Type B pancreatic cell (in vitro differentiated cells): ENCODE measurements at places on chromosomes 13 and 19. TPM values are rescaled to one million over a fixed set of nuclear protein-coding genes. Genes with fewer than 3 reads are reported as not detected.
A peak's percentile ranks its signal among the peaks of the same experiment; 100 is the strongest.

The GPX4 gene
- 174 and 204 TPM in 2 replicates for total RNA-seq

The CEACAM7 gene
- 4.4 and 8.0 TPM in 2 replicates for total RNA-seq

The IFNL1 gene
- not detected in 2 replicates for total RNA-seq

The RINL gene
- 1.7 and 3.4 TPM in 2 replicates for total RNA-seq

DNA sequence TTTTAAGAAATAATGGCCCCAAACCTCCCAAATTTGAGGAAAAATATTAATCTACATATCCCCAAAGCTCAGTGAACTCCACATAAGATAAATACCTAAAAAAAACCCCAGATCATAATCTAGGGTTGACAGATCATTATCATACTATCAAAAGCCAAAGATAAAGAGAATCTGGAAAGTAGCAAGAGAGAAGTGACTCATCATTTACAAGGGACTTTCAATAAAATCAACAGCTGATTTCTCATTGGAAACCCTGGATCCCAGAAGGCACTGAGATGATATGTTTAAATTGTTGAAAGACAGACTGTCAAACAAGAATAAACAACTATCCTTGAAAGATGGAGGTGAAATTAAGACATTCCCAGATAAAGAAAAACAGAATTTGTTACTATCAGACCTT, 199.3 kb downstream of the KCNRG start:
- H3K27ac ChIP-seq, result no peak overlapping the region
- H3K4me3 ChIP-seq, result no peak overlapping the region
- peaks cover 2% of the 10 kb centered on the region for H3K4me1 ChIP-seq
- H3K27me3 ChIP-seq, result no peaks in the 10 kb centered on the region
- H3K36me3 ChIP-seq, result no peaks in the 10 kb centered on the region

DNA sequence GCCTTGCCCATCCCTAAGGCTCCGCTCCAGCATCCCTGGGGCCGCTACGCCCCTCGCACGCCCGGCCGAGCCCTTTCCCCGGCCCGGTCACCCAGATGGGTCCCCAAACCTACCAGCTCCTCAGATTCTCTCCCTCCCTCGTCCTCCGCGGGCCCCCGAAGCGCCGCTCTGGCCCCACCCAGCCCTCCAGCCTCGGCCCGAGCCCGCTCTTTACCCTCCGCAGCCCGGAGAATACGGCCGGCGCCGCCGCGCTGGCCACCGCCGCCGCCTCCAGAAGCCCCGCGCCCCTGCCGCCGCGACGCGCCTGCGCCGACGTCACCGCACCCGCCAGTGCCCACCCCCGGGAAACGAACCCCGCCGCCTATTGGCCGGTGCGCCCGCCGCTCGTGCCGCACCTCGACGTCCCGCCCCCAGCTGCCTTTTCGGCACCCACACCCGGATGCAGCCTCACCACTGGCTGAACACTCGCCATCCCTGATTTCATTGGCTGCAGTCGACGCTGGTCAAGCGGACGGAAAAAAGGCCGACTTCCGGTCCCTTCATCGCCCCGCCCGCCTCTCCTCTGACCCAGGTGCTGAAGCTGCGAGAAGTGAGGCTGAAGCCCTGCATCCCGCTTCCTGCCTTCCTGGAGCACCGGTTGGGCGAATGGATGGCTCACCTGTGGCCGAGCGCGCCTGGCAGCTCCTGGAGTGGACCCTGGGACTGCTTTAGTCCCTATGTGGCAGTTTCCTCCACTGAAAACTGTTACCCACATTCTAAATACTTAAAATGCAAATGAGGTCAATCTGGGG, at the start of gene DAPK3:
DAPK3 (minus strand) TSS at position 292 of the 791 bp plus-strand sequence. CDS start 1,364 bp downstream, outside the sequence.
- DNase-seq, result peak; percentile 98
- H3K4me1 ChIP-seq, result peaks cover 27% of the 10 kb centered on the region
- peaks cover 18% of the 10 kb centered on the region for H3K36me3 ChIP-seq
- no peaks in the 10 kb centered on the region for H3K27me3 ChIP-seq

- no peak overlapping the region for H3K27ac ChIP-seq
- no peak overlapping the region for H3K4me3 ChIP-seq
- no peak for DNase-seq
- H3K4me1 ChIP-seq, result peaks cover 20% of the 10 kb centered on the region
Observed at GRCh38 chr19:40650749-40651305, 39.6 kb downstream of the NUMBL start.

DNA sequence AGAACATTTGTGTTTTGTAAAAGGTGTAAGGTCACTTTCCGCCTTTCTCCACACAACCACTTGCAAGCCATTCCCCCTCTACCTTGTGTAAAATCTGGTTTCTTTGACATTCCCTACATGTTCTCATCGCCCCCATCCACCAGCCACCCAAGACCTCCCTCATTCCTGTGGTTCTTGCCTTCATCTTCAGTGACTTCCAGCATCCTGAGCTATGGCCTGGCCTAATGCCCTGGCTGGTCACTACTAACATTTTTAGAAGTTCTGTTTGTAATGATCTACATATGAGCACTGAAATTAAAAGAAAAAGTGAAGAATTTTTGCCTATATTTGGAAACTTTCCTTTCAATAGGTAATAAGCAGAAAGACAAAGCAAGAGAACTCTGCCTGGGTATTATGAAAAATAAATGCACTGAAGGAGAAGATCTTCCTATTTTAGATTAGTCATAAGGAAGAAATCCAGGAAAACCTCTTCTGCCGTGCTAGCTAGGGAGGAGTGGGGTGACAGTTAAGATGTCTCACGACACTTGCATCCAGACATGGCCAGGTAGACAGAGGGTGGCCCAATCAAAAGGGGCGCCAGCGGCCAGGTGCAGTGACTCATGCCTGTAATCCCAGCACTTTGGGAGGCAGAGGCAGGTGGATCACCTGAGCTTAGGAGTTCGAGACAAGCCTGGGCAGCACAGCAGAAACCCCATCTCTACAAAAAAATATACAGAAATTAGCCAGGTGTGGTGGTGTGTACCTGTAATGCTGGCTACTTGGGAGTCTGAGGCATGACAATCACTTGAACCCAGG, 28.1 kb upstream of the MPHOSPH8 start:
- peaks cover 24% of the 10 kb centered on the region for H3K36me3 ChIP-seq
- H3K4me3 ChIP-seq, result peak overlapping the region; percentile 16
- no peak overlapping the region for H3K27ac ChIP-seq
- H3K27me3 ChIP-seq, result peaks cover 5% of the 10 kb centered on the region
- no peak for DNase-seq

GRCh38 chr19:55624109-55625003, at the start of gene ZNF784:
Gene ZNF784, minus strand, starts transcription at chr19:55624566. Its CDS starts 5 bp downstream, at chr19:55624561.
- peak within 1 kb of the TSS; percentile 96 for H3K27ac ChIP-seq
- no peaks in the 10 kb centered on the region for H3K27me3 ChIP-seq
- peak within 1 kb of the TSS; percentile 89 for H3K4me3 ChIP-seq
- peak; percentile 98 for DNase-seq

GRCh38 chr19:906480-906879, 6.5 kb downstream of the R3HDM4 start:
- H3K27me3 ChIP-seq, result no peaks in the 10 kb centered on the region
- DNase-seq, result no peak
- no peak overlapping the region for H3K27ac ChIP-seq
- no peaks in the 10 kb centered on the region for H3K36me3 ChIP-seq

DNA sequence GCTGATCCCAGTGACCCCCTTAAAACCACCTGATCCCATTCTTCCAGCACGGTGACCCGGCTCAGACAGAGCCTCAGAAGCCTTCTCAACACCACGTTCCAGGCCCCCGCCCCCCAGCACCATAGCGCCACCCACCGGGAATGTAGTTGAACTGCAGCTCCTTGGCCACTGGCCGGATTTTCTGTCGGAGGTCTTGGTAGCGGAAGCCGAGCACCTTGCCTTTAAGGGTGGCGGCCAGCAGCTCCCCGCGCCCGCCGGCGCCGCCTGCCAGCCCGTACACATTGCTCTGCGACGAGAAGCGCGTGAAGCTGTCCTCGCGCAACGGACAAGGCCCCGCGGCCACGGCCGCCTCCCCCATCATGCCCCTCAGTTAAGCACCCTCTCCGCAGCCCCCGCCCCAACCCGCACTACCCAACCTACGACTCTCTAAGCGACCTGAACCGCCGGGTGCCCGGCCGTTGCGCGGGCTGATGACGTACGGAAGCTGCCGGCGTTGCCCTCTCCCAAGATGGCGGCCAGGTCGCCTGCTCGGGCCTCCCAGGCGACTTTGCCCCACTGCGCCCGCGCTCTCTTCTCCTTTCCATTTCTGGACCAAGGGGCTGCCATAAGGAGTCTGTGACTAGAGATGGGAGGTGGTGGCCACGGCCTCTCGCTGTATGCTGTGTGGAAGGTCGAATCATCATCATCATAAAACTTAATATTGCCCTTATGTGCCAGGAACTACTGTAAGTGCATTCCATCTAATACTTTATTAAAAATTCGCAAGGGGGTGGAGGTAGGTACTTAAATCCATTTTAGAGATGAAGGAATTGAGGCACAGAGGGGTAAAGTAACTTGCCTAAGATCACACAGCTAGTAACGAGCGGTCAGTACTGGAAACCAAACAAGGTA, at the start of gene KPTN:
KPTN (minus strand) TSS at position 420 of the 891 bp plus-strand sequence; CDS start at position 361, 59 bp downstream.
- H3K27me3 ChIP-seq, result peaks cover 25% of the 10 kb centered on the region
- peak within 1 kb of the TSS; percentile 97 for H3K4me3 ChIP-seq
- DNase-seq, result peak; percentile 93
- H3K4me1 ChIP-seq, result peaks cover 13% of the 10 kb centered on the region
- H3K27ac ChIP-seq, result peak within 1 kb of the TSS; percentile 97

- no peak overlapping the region for H3K4me3 ChIP-seq
- H3K4me1 ChIP-seq, result peaks cover 6% of the 10 kb centered on the region
- H3K27ac ChIP-seq, result no peak overlapping the region
- H3K27me3 ChIP-seq, result peaks cover 28% of the 10 kb centered on the region
- no peaks in the 10 kb centered on the region for H3K36me3 ChIP-seq
- DNase-seq, result no peak
Observed at GRCh38 chr13:48876289-48876688, 99.4 kb upstream of the FNDC3A start.

- H3K27me3 ChIP-seq, result no peaks in the 10 kb centered on the region
- DNase-seq, result no peak
- no peaks in the 10 kb centered on the region for H3K36me3 ChIP-seq
- H3K27ac ChIP-seq, result no peak overlapping the region
- no peak overlapping the region for H3K4me3 ChIP-seq
Observed at GRCh38 chr13:43003010-43003409, 11.0 kb upstream of the EPSTI1 start.

DNA sequence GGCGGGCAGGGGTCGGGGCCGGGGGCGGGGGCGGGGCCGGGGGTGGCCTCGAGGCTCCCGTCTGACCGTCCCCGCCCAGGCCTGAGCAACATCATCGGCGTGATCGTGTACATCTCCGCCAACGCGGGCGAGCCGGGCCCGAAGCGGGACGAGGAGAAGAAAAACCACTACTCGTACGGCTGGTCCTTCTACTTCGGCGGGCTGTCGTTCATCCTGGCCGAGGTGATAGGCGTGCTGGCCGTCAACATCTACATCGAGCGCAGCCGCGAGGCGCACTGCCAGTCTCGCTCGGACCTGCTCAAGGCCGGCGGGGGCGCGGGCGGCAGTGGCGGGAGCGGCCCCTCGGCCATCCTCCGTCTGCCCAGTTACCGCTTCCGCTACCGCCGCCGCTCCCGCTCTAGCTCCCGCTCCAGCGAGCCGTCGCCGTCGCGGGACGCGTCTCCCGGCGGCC, 9.4 kb upstream of the CACNG6 start:
- DNase-seq, result no peak
- peaks cover 25% of the 10 kb centered on the region for H3K4me1 ChIP-seq
- no peak overlapping the region for H3K4me3 ChIP-seq
- H3K27me3 ChIP-seq, result peaks cover 47% of the 10 kb centered on the region
- H3K27ac ChIP-seq, result no peak overlapping the region

GRCh38 chr19:41219924-41220567, 1.0 kb downstream of the AXL start:
- no peak for DNase-seq
- peaks cover 9% of the 10 kb centered on the region for H3K36me3 ChIP-seq
- peak overlapping the region; percentile 67 for H3K27ac ChIP-seq

DNA sequence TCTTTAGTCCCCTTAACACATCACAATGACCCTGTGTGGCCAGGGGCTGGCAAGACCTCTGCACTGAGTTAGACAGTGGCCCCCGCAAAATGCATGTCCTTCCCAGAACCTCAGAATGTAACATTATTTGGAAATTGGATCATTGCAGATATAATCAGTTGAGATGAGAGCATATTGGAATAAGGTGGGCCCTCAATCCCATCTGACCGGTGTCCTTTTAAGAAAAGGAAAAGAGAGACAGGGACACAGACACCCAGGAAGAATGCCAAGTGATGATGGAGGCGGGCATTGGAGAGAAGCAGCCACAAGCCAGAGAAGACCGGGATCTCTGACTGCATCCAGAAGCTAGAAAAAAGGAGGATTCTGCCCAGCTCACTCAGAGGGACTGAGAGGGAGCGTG, 1.8 kb downstream of the FAM187B start:
- no peaks in the 10 kb centered on the region for H3K36me3 ChIP-seq
- DNase-seq, result peak; percentile 37
- no peaks in the 10 kb centered on the region for H3K4me1 ChIP-seq
- H3K4me3 ChIP-seq, result no peak overlapping the region

DNA sequence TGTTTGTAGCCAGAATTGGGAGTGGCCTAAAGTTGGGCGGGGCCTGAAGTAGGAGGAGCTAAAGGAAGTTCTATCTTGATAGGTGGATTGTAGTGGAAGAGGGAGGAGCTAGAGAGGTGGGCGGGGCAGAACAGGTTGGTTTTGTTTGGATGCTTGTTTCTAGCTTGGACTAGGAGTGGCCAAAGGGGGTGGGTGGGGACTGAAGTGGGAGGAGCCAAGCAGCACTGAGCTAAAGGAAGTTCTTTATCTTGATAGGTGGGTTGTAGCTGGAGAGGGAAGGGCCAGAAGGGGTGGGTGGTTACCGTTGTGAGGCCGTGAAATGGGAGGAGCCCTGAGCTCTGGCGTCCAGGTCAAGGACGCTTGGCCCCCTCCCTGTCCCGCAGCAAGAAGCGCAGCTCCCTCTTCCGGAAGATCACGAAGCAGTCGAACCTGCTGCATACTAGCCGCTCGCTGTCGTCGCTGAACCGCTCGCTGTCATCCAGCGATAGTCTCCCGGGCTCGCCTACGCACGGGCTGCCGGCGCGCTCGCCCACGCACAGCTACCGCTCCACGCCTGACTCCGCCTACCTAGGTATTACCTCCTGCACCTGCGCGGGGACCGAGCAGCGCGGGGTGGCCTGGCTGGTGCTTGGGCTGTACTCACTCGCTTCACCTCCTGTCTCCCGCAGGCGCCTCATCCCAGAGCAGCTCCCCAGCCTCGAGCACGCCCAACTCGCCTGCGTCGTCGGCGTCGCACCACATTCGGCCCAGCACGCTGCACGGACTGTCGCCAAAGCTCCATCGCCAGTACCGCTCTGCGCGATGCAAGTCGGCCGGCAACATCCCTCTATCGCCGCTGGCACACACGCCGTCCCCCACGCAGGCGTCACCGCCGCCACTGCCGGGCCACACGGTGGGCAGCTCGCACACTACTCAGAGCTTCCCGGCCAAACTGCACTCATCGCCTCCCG, 8.0 kb downstream of the DNASE2 start:
- no peak overlapping the region for H3K27ac ChIP-seq
- peak overlapping the region; percentile 22 for H3K4me3 ChIP-seq
- no peak for DNase-seq
- H3K27me3 ChIP-seq, result no peaks in the 10 kb centered on the region
